CD8-positive, alpha-beta T cell (primary cell): ENCODE measurements at places on chromosomes 1 and 21. TPM values are rescaled to one million over a fixed set of nuclear protein-coding genes. Genes with fewer than 3 reads are reported as not detected.

ACTN2 gene
- not detected for total RNA-seq

TENT5C gene
- total RNA-seq = 150 TPM

CTSK gene
- total RNA-seq = 10.8 TPM

DNA sequence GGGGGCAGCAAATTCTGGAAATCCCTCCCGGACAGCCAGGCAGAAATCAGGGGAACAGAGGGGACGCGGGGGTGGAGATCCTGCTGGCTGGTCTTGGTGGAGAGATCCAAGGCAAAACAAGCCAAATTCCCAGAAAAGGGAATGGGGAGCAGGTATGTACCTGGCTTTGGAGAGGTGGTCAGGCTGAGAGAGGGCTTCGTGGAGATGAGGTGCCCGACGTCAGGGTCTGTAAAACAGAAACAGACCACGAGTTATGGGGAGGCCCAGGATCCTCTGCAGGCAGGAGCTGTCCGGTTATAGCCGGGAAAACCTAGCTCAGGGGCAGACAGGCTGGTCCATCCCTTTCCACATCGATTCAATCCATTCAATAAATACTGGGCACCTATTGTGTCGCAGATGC is 4.4 kb downstream of the CLEC20A start:
- no peak for DNase-seq

- DNase-seq = no peak
Observed at GRCh38 chr21:43012596-43012995, 38.2 kb downstream of the PKNOX1 start.

DNA sequence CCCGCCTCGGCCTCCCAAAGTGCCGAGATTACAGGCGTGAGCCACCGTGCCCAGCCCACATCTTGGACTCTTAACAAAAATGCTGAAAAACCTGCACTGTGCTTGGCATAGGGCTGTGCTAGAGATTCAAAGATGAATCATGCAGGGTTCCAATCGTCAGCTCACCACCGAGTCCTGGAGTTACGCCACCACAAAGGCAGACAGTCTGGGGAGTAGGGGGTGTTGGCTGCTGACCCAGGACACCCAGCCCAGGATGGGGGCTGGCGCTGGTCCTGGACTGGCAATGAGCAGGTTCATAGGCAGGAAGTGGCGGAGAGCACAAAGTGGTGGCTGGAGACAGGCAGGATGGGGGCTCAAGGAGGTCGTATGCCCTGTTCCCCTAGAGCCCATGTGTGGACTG is 16.0 kb downstream of the PSRC1 start:
- no peak for DNase-seq

GRCh38 chr1:36367066-36367465 is 18.7 kb downstream of the STK40 start:
- DNase-seq = peak; percentile 43

- peak; percentile 47 for DNase-seq
Observed at GRCh38 chr1:31505911-31506497, 70.3 kb upstream of the TINAGL1 start.

DNA sequence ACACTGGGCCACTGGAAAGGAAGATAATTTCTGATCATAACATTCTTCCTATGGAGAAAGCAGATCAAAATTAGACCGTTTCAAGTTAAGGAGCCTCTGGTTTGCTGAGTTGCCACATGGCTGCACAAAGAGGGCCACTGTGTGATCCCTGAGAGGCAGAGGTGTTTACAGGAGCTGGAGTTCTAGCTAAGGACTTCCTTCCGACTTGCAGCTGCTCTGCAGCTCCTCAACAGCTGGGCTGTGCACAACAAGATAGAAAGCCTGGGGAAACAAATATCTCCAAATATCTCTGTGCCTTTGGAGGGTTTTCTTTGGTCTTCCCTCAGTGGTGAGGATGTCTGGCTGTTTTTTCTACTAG is 26.8 kb downstream of the GADD45A start:
- DNase-seq = no peak

GRCh38 chr1:234000557-234001041 is 96.1 kb downstream of the SLC35F3 start:
- DNase-seq = no peak

GRCh38 chr1:87883906-87884305 is 555.2 kb downstream of the LMO4 start:
- no peak for DNase-seq

GRCh38 chr1:45552331-45552730 is 1.7 kb downstream of the AKR1A1 start:
- DNase-seq = no peak

DNA sequence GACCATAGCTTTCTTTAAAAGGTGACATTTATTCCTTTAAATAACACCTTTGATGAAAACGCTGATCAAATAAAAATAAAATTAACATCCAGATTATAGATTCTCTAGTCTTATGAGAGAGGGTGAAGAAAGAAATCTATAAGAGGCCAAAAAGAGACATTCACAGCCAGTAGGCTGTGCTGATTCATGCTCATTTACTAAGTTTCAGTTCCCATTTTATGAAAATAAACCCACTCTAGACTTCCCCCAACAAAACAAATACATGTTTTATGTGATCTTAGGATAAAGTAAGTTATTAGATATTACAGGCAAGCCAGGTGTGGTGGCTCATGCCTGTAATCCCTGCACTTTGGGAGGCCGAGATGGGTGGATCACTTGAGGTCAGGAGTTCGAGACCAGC is 21.1 kb downstream of the ESRRG start:
- no peak for DNase-seq

DNA sequence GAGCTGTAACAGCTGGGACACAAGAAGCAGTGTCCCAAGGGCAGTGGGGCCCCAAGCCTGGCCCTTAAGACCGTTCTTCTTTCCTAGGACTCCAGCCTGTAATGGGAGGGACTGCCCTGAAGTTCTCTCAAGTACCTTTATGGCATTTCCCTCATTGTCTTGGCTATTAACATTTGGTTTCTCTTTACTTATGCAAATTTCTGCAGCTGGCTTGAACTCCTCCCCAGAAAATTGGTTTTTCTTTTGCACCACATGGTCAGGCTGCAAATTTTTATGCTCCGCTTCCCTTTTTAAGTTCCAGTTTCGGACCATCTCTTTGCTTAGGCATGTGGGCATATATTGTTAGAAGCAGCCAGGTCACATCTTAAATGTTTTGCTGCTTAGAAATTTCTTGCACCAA is 3.1 kb upstream of the MROH9 start:
- no peak for DNase-seq

GRCh38 chr1:57122031-57122430 is 156.2 kb upstream of the C8B start:
- DNase-seq = no peak

DNA sequence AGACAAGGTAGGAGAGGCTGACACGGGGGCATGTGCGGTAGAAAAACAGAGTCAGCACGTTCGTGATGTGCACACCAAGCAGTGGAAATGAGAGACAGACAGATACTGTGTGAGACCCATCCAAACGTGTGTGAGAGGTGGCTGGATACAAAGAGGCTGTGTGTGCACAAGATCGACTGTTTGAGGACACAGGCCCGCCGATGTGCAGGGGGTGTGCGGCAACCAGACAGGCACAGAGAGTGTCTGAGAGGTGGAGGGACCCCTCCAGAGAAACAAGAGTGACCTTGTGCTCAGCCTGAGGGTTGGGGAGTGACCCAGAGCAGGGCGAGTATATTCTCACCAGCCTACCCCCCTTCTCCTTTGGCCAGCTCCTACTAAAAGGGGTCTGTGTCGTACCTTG is 97.8 kb upstream of the IPO9 start:
- no peak for DNase-seq

DNA sequence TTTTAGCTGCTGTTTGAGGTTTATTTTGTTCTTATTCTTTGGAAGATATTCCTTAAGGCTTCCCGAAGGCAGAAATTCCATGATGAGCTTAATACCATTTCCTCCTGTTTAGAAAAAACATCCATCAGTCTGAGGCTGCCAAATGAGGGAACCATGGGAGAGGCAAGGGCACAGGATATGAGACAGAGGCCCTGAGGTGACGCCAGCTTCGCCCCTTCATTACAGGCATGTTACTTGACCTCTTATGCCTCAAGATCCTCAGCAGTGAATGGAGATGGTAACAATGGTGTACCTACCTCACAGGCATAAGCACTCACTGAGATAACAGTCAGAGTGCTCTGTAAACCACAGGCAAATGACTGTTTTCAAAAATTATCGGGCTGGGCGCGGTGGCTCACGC is 93.6 kb downstream of the RAVER2 start:
- no peak for DNase-seq

GRCh38 chr1:209103092-209103491 is 480.4 kb upstream of the CAMK1G start:
- DNase-seq = no peak

- no peak for DNase-seq
Observed at GRCh38 chr1:184882957-184883815, 91.1 kb downstream of the NIBAN1 start.

DNA sequence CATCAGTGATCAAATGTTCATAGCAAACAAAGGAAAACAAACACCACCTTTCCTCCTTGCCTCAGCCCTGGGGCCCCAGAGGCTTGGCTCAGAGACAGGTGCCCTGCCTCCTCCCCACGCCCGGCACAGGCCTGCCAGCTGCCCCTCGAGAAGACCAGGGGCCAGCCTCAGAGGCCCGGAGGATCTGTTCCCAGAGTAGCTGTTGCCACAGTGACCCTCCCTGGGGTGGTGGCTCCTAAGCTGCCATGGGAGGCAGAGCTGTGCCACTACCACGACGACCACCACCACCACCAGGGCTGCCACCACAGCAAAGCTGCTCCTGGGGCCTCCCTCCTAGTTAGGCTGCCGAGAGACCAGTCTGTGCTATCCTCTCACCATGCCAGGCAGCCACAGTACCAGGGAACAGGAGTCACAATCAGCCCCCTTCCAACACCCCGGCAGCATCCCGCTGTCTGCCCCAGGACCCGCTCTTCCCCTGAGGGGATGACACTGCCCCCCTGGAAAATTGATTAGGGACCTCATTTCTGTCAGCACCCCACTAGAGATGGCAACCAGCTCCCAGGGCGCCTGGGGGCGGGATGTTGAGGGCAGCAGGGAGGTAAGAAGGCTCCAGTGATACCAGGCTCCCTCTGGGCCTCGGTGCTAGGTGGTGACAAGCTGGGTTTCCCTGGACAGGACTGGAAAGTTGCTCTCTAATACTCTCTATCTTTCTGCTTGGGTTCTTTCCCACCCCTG is 30.5 kb downstream of the KCNC4 start:
- no peak for DNase-seq
